NCI-H1694 (cell line): ENCODE measurements at places on chromosomes 12 and 14.

GRCh38 chr14:22536853-22537338, 52.1 kb downstream of the DAD1 start:
- DNase-seq = no peak

DNA sequence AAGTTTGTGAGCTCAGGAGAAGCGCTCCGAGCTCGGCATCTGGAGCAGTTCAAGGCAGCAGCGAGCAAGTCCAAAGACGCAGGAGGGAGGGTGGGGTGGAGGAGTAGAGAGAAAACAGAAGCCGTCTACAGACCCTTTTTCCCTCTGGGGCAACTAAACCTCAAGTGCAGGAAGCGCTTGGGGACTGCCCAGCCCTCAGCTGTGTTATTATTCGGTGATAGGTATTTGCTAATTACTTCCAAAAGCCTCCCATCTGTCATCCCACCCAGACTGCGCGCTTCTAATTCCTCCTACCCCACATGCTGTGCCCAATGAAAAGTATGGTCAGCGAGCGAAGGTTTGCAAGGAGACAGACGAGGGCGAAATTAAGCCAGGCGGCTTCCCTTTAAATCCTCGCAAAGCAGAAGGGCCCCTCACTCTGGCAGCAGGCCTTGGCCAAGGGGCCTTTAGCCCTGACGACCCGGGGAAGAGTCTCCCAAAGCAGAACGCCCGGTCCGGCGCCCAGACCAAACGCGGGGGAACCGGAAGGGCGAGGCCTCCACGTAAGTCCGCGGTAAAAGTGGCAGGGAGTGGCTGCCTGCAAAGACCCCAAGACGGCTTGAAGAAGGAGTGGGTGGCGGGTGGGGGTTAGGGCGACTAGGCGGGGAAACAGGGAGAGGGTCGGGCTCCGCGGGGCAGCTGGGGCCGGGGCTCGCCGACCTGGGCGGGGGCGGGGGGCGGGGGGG, 507 bp upstream of the CD9 start:
- DNase-seq = peak; percentile 78

DNA sequence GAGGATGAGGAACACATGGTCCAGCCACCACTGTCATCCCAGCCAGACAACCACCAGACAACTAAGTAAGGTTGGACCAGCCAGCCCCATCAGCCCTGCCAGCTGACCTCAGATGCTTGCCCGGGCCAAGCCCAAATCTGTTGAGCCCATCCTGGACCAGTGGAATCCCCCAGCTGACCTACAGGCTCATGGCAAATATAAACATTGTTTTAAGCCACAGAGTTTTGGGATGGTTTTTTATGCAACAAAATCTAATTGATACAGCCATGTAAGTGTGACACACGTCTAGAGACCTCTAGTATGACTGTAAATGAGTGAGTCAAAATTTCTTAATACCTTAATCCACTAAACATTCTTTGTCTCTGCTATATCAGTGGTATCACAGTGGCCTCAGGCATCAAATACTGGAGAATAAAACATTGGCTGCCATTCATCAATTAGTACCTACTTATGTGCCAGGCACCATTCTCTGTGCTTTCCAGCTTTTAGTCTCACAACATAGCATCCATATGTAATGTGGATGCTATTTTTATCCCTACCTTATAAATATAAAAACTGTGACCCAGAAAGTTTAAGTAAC, 24.2 kb upstream of the NT5DC3 start:
- DNase-seq = no peak

DNA sequence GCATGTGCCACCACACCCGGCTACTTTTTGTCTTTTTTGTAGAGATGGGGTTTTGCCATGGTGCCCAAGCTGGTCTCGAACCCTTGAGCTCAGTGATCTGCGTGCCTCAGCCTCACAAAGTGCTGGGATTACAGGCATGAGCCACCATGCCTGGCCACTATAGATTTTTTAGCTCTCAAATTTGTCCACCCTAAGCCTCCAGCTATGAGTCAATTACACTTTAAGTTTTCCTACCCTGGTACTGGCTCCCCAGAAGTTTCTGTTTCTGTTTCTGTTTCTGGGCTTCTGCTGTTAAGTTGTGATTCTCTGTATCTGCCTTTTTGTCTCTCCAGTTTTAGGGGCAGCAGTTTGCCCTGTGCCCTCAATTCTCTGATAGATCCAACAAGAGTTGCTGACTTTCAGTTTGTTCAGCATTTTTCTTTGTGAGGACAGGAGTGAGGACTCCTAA, 4.4 kb upstream of the TINF2 start:
- no peak for DNase-seq

DNA sequence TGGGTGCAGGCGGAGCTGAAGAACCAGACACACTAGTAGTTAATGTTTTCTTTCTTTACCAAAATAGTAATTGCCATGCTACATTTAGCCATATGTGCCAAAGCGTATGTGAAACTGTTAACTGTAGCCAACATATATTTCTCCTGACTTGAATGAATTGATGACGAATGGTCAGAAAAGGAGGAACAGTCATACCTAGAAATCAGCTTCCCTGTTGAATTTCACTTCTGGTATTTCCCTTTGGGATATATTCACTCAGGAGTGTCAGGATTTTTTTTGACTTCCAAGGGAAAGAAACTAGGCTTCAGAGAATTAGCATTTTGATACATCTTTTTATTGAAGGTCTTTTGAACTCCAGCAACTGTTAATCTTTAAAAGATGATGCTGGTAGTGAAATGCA, 87.0 kb downstream of the ERC1 start:
- no peak for DNase-seq

- DNase-seq = no peak
Measured at GRCh38 chr14:92527721-92528120, 14.1 kb downstream of the RIN3 start.

- DNase-seq = no peak
Measured at GRCh38 chr12:52813203-52813819, 605 bp downstream of the KRT4 start.

DNA sequence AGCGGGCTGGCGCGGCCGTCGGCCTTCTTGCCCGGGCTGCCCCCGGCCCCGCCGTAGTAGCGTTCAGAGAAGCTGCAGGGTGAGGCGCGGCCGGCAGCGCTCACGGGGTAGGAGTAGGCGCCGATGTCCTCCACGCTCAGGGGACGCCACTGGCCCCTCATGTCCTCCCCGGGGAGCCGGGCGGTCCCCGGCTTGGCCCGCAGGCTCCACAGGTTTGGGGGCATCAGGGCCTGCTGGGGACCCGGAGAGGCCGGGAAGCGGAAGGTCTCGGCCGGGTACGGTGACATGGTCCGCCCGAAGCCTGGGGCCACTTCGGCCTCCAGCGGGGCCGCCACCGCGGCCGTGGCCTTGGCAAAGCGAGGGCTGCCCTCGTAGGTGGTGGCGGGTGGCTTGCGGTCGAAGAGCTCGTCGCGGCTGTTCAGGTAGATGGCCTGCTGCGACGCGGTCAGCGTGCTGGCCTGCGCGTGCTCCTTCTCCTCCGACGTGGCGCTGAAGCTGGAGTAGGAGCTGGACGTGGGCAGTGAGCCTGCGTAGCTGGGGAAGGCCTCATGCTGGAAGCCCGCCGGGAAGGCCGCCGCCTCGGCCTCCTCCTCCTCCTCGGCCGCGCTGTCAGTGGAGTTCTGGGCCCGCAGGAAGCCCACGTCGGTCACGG, 48.7 kb downstream of the BEGAIN start:
- DNase-seq = no peak

DNA sequence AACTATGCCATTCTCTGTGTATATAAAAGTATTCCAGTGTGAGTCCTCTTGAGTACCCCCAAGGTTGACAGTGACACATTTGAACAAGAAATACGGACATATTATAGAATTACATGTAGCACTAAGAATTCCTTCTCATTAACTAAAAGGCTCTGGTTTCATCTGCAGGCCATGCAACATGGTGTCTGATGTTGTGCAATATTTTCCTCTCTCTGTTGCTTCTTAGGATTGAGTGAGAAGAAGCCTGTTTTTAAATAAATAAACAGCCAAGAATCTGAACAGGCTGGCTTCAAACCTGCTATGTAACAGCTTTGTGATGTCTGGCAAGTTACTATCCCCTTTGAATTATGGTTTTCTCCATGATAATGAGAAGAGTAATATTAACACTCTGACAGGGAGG, 22.2 kb upstream of the CCER1 start:
- no peak for DNase-seq

- no peak for DNase-seq
Measured at GRCh38 chr12:108644811-108645120, 11.1 kb upstream of the SELPLG start.

DNA sequence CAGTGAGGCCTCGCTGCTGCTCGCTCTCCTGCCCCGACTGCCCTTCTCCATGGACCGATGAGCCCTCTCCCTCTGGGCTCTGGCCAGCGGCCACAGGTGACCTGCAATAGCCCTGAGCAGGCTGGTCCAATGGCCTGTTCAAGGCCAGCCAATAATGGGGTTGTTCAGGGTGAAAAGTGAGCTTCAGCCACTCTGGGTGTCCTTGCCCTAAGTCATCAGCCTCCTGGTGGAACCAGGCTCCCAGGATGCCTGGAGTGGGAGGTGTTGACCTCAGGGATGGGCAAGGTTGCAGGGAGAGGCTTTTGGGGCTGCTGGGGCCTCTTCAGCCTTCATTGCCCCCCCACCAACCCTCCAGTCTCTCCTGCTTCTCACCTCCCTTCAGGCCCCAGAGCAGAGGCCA, 79.7 kb downstream of the RFLNA start:
- DNase-seq = no peak

GRCh38 chr12:69383074-69383473, 23.5 kb downstream of the YEATS4 start:
- no peak for DNase-seq

- DNase-seq = no peak
Measured at GRCh38 chr14:96145116-96145864, 59.3 kb upstream of the BDKRB2 start.

DNA sequence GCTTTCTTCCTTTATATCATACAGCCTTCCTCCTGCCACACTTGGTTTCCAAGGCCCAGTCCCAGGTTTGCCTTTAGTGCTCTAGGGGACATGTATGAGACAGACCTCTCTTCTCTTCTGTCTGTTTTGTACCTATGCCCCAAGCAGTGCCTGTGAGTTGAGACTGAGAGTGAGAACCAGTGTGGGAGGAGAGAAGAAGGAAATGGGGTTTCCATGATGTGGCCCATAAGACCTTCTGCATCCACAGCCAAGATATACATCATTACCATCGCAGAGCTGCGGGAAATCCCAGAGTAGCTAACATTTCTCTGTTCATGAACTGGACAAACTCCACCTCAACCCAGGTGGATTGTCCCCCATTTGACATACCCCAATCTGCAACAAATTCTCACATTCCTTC, 2.8 kb downstream of the TESPA1 start:
- DNase-seq = no peak

DNA sequence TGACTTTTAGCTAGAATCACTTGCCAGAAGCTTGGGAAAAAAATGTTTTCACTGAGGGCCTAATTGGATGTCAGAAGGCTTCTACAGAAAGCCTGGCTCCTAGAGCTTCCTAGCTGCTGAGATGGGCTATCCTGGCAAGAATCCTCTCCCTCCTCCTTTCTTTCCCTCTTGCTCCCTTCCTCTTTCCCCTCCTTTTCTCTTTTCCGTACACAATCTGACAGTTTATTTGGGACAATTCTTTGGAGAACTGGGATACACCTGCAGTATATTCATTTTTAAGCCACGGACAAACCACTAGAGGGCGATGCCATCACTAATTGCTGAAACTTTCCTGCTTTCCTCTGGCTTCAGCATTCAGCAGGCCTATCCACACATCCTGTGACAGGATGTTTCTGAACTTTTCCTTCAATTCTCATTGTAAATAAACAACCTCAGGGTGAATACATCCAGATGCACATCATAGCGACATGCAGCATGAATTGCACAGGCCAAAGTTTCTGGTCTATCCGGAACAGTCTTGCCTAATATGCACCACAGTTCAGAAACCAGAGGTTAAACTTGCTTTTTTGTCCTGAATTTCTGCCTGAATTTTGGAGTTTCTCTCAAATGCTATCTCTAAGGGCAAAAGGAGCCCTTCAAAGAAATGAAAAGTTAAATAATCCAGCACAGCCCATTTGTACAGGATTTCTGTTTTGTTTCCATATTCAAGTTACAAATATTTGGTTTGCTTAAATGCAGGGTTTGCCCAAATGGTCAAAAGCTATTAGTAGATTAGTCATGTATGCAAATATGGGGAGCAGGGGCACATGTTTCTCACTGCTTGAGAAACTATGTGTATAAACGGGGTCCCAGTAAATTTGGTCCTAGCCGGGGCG, 142.8 kb downstream of the PAWR start:
- DNase-seq = peak; percentile 18

DNA sequence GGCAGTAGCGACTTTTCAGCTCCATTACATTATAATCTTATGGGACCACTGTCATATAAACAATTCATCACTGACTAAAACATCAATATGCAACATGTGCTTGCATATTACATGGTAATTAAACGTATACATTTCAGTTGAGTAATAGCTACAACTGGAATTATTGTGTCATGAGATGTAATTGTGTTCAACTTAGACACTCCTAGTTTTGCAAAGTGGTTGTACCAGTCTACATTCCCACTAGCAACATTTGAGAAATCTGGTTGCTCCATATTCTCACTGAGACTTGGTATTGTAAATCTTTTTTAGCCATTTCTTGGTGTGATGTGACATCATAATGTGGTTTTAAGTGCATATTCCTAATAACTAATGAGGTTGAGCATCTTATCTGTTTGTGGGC, 90.0 kb downstream of the CAPZA3 start:
- no peak for DNase-seq

DNA sequence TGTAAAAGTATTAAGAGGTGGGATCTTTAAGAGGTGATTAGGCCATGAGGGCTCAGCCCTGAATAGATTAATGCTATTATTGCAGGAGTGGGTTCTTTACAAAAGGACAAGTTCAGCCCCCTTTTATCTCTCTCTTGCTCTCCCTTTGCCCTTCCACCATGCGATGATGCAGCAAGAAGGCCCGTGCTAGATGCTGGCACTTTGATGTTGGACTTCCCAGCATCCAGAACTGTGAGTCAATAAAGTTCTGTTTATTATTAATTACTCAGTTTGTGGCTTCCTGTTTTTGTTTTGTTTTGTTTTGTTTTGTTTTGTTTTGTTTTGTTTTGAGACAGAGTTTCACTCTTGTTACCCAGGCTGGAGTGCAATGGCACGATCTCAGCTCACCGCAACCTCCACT, 10.1 kb downstream of the RNASE1 start:
- DNase-seq = no peak

DNA sequence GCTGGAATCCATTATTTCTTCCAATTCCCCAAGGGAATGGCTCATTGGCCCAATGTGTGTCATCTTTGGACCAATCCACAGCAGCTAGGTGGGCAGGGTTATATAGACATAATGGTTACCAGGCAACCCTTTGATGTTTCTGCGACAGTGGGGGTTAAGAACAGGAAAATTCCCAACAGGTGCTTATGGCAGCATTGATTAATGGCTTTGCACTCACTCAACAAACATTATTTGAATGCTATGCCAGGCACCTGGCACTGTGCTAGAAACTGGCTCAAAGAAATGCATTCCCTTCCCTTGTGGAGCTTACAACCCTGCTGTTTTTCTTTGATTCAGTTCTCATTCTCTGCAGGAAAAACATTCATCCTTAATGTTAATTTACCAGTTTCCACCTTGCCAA, 1221.0 kb downstream of the AACS start:
- no peak for DNase-seq

- DNase-seq = no peak
Measured at GRCh38 chr12:121102307-121102706, 30.4 kb upstream of the P2RX7 start.

- no peak for DNase-seq
Measured at GRCh38 chr14:94412671-94413638, 24.6 kb upstream of the SERPINA1 start.

- DNase-seq = peak; percentile 61
Measured at GRCh38 chr12:11648514-11649412, 711 bp upstream of the ETV6 start.

GRCh38 chr12:20105943-20106342, 262.4 kb upstream of the PDE3A start:
- no peak for DNase-seq
